Activated CD4-positive, alpha-beta T cell treated with anti-CD3 and anti-CD28 coated beads, Interleukin-10, Interleukin-2, amounts not matched to agents 100 ng/mL and 50 ng/mL, durations not matched to agents 16 hours and 8 hours (primary cell): ENCODE measurements at places on chromosomes 2 and 18.

- DNase-seq, result no peak
Observed at GRCh38 chr2:70775141-70775540, 7.1 kb upstream of the ADD2 start.

DNA sequence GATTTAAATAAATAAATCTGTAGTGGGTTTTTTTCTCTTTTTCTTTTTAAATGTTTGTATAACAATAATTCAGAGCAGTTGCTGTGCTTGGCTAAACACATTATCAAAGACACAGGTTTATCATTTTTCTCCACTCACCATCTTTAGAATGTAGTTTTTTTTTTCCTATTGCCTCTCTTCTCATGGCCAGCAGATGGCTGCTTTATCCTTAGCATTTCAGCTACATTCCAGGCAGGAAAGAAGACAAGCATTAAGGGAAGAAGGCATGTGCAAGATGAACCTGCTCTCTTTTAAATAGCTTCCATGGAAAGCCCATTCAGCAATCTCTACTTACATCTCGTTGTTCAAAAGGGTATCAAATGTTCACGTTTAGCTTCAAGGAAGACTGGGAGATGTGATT, 42.6 kb downstream of the ARHGAP15 start:
- DNase-seq, result no peak

DNA sequence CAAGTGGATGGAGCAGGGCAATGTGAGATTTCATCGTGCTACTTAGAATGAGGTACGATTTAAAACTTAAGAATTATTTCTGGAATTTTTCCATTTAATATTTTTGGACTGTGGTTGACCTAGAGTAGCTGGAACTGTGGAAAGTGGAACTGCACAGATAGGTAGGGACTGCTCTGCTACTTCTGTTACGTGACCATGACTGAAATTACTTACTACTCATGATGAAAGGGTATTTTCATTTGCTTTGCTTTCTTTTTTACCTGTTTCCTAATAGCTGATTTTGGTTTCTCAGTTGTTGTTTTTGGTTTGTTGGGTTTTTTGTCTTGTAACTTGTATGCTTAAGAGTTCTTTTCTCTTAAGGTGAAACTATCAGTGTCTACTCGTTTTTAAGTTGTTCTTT, 11.4 kb downstream of the UBE2E3 start:
- no peak for DNase-seq

GRCh38 chr2:205133544-205133943, 548.8 kb upstream of the NRP2 start:
- no peak for DNase-seq

- no peak for DNase-seq
Observed at GRCh38 chr2:231622963-231623362, 30.3 kb downstream of the TEX44 start.

GRCh38 chr2:41170589-41170988, 718.7 kb upstream of the SLC8A1 start:
- no peak for DNase-seq

- no peak for DNase-seq
Observed at GRCh38 chr2:189613077-189613636, 32.6 kb upstream of the SLC40A1 start.

DNA sequence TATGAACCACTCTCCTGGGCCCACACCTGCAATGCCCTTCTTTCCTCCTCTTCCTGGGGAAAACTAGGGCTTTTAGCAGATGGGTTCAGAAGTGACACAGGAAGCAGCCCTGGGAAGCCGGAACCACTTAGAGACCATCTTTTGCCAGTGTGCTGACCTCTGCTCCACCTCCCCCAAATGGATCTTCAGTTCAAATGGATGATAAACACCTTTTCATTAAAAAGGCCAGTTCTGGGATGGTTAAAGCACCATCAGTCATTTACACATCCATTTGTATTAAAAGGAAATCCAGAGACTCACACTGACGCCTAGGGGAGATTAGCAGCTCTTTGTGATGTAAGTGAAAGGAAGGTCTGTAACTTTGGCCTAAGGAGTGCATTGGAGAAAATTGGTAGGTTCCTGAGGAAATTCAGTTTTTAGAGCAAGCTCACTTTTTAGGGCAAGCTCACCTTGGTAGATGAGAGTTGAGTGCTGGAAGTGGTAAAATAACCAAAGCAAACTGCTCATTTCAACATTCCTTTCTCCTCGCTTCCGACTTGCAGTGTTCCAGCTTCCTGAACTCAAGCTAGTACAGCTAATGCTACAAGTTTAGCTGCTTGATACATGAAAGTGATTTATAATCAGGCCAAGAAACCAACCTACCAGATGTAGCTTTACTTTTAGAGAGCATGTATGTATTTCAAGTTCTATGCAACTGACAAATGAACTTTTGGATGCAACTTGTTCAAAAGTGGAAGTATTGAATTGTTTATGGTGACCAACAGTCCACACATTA, 47.7 kb downstream of the ACTR2 start:
- no peak for DNase-seq

DNA sequence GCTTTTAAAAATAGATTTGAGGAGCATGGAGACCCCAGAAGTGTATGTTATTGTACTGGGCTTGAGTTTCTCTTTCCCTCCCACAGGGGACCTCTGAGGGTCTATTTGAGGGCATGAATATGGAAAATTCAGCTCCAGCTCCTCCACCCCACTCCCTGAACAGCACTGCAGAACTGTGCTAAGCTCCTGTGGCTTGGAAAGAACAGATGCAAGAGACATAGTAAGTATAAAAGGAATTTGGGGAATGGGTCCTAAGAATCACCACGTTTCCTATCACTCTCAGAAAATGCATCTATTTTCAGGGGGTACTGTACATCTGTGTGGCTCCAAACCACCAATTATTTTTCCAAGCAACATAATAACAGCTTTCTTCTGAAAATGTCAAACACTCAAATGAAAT, 416.1 kb downstream of the ZNF521 start:
- DNase-seq, result no peak

- DNase-seq, result peak; percentile 83
Observed at GRCh38 chr2:85439986-85440385, 21.5 kb downstream of the SH2D6 start.

DNA sequence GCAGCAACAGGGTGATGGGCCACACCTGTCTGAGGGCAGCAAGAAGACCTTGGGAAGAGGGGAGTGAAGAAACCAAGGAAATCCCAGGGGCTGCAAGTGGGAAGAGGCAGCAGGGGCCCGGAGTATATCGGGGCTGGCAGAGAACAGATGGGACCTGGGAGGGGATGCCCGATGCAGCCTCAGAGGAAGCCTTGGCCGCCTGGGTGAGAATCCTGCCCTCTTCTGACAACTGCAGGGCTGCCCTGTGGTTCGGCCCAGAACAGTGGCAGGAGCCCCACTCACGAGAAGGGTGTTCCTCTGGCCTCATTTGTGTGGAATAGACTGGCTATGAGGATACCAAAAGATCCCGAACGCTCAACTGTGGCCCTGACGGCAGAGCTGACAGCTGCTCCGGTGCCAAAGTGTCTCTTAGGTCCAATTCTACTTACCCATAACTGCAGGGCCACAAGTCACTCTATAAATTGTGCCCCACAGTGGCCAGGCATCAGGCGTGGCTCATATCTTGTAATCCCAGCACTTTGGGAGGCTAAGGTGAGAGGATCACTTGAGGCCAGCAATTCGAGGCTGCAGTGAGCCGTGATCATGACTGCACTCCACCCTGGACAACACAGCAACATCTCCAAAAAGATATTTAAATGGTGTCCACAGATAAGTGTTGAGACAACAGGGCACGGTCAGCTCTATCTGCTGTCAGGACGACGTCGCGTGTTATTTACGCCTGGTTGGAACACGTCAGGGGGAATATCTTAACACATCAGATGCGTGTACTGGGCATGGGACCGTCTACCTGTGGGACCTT, 23.6 kb upstream of the ID2 start:
- no peak for DNase-seq

GRCh38 chr2:233714121-233714520, 1.4 kb downstream of the UGT1A5 start:
- DNase-seq, result no peak

DNA sequence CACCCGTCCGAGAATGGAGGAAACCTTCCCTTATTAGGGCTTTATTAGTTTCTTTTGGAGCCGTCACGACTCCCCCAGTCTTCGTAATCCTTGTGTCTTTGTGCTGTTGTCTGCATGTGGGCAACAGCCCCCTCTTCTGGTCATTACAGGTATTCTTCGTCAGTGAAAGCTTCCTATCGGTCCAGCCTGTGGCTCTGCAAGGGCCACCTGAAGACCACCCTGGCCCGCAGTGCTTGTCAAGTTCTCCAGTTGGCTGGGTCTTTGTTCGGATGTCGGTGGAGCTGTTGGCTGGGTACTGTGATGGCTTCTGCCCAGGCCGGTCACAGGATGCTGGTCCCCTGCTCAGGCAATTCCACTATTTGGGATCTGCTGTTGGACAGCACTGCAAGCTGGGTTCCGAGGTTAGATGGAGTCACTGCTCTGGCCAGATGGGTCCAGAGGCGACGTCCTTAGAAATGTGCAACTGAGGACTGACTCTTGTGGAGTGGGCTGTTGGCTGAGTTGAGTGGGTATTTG, 19.2 kb downstream of the E2F6 start:
- DNase-seq, result peak; percentile 49

DNA sequence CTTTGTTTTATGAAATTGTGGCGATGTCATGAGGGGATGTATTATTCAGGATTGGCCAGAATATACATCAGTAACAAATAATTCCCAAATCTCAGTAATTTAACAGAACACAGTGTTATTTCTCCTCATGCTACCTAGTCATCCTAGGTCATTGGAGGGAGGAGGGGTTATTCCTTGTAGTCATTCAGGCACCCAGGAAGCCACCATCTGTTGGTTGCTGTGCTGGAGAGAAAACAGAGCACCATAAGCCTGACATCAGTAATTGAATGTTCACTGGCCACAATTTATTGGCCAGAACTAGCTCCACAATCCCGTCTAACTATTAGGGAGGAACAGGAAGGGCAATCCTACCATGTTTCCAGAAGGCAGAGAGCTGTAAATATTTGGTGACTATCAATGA, 303.5 kb upstream of the CELF4 start:
- no peak for DNase-seq

DNA sequence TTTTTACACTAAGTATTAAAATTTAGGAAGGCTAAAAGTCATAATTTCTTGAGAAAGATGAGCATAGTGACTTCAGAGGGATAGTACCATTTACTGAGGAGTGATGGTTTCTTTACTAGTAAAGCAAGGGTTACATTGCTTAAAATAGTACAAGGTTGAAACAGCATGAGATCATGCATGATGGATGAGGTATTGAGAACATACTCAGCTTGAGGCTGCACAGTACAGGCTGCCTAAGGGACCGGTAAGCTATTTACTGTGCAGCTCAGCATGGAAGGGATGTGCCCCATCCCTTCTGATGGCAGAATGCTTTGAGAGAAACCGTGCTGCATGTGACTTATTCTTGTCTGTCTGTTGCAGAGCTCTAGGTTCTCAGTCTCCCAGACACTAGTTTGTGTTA, 122.1 kb downstream of the EML6 start:
- no peak for DNase-seq

DNA sequence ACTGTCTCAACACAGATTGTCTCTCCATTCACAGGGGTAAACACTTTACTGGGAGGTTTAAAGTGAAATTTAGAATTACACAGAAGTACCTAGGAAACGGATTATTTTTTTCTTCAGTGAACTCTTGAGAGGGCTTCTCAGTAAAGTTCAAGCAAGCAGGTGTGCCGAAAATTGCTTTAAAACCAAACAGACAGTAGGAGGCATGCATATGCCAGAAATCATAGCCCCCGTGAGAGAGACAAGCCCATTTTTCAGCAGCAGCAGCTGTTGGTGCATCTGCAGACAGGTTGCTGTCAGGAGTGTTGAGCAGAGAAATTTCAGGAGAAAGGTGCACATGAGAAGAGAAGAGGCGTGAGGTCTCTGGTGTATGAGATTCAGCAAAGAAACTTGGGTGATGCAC, 2115.5 kb upstream of the CELF4 start:
- no peak for DNase-seq

DNA sequence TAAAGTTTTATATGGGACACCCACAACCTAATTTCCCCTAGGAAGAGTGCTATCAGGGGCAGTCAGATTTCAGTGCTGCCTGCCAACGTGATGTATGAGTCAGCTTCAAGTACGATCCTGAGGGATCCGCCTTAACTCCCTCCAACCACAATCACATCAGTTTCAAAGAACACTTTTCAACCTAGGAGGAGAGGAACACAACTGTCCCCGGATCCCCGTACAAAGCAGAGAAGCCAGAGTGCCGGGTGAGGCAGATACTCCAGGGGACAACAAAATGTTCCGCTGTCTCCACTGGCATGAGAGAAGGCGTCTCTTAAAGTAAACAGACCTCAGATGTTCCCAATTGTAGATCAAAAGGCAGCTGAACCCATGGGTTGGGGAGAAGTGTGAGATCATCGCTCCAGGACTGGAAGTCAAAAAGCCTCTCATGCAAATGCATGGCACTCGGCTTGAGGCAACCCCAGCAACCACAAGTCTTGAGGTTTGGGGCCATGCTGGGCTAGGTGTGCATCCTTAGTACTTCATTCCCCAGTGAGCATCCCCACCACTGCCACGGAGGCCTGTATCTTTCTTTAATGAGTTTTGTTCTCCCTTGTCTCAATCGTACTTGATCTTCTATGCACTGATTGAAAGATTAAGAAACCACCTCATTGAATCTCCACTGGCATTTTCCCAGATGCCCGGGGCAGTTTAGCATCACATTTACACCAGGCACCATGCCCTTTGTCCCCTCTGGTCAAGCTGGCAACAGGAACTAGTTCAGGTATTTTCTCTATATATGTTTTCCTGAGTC, 91.0 kb upstream of the CCBE1 start:
- no peak for DNase-seq

DNA sequence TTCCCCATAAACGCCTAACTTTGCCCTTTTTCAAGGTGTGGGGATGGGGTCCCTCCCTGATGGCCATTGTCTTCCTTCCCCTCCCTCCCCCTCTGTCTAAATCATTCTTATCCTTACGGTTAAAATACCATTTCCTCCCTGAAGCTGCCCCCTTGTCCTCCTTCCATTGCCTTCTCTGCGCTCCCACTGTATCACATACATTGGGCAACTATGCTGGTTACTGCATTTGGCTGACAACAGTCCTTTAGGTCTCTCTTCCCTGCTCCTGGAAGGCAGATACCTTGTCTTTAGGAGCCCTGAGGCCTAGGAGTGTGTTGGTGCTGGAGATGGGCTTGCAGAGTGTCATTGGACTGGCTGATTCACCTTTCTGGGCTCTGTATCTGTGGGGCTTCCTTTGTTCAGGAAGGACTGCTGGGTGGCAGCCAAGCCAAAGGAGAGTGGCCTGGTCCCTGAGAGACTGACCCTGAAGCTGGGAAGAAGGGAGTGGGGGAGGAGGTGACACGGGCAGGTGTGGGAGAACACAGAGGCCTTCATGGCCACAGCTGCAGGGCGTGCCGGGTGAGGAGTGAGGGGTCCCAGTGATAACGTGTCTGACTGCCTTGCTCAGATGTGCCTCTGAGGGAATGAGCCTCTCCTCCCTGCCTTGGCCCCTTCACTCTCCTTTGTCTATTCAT, 2.2 kb downstream of the WNT6 start:
- DNase-seq, result no peak

- no peak for DNase-seq
Observed at GRCh38 chr18:79538635-79539034, 141.0 kb upstream of the CTDP1 start.

GRCh38 chr2:11703700-11704099, 33.7 kb upstream of the NTSR2 start:
- no peak for DNase-seq

GRCh38 chr2:236538242-236538641, 31.4 kb upstream of the ACKR3 start:
- peak; percentile 34 for DNase-seq

GRCh38 chr2:30139131-30139870, 7.5 kb upstream of the YPEL5 start:
- DNase-seq, result peak; percentile 28
